ENCODE measurements at places on chromosomes 12 and 14. TPM values are rescaled to one million over a fixed set of nuclear protein-coding genes. Genes with fewer than 3 reads are reported as not detected.

GRCh38 chr12:52214421-52214802 lies 18.6 kb upstream of the KRT7 start:
- DNase-seq: no peak

- DNase-seq: no peak
Measured at GRCh38 chr12:100141666-100141997, 1.0 kb downstream of the BLTP3B start.

DNA sequence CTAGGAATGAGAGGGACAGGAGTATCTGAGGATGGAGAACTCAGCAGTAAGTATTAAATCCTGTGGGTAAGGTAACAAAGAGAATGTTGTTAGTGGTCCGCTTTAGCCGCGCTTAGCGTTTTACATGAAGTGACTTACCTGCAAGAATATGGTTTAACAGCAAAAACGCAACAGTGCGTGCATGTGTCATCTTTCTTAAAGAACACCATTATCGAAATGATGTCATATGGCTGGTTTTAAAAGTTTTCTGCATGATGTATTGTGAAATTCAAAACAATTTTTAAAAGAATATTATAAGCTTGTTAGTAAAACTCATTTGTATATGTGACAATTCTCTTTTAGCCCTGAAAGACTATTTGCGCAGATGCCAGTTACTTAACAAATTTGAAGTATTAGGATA lies 1.7 kb downstream of the LEMD3 start:
- DNase-seq: no peak

GRCh38 chr12:125081427-125081826 lies 16.2 kb downstream of the AACS start:
- no peak for DNase-seq

- DNase-seq: no peak
Measured at GRCh38 chr12:94416613-94417012, 43.1 kb downstream of the CEP83 start.

- no peak for DNase-seq
Measured at GRCh38 chr12:132023658-132024057, 73.9 kb downstream of the EP400 start.

DNA sequence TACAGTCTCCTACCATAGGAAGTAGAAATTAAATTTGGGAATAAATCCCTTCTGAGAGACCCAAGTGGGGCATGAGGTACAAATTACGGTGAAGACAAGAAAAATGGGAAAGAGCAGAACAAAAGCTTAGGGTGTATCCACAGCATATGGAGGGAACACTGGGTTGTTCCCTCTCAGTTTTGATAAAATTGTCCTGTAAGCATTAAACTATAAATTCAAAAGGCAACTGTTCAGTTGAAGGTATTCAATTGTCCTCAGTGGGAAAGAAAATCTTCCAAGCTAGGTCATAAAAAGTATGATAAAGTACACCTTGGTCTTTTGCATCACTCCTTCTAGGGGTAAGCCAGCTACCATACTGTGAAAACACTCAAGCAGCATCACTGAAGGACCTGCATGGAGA lies 118.3 kb upstream of the LRFN5 start:
- no peak for DNase-seq

GRCh38 chr12:65918021-65918420 lies 93.7 kb downstream of the HMGA2 start:
- DNase-seq: no peak

GRCh38 chr12:55057481-55057880 lies 37.7 kb downstream of the NEUROD4 start:
- DNase-seq: no peak

Gene ACVRL1
- polyA plus RNA-seq: 4.7 TPM

Gene CDKL1
- polyA plus RNA-seq: 1.1 TPM

Gene RTRAF
- 52.5 TPM for polyA plus RNA-seq

Gene GLT1D1
- 14.6 TPM for polyA plus RNA-seq

Gene ZNF140
- polyA plus RNA-seq: 5.2 TPM

Gene HSP90B1
- 508 TPM for polyA plus RNA-seq

Gene FOXG1
- not detected for polyA plus RNA-seq

Data from liver (tissue), 10 donors.